Left kidney (tissue), 8 donors: ENCODE measurements at places on chromosomes 12 and 14.

GRCh38 chr12:64603183-64603841 is 7.0 kb upstream of the RASSF3 start:
- DNase-seq: no peak

DNA sequence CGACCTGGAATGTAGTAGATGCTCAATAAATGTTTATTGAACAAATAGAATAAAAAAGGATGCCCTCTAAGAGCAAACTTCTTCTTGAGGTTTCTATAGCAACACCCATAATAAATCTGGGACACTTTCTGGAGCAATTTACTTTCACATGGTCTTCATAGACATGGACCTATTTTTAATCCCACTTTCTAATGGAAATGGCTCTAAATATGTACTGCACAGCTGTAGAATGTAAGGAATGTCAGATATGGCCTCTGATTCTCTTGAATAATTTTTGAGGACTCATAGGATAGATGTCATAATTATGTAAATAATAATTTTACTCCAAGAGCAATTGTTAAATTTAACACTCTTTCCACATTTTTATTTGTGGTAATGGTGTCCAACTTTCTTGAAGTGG is 133.5 kb upstream of the DAAM1 start:
- no peak for DNase-seq

- DNase-seq: no peak
Observed at GRCh38 chr14:34027130-34027989, 76.5 kb upstream of the EGLN3 start.

- DNase-seq: peak; percentile 50
Observed at GRCh38 chr12:118189741-118190191, 53.8 kb downstream of the PEBP1 start.

DNA sequence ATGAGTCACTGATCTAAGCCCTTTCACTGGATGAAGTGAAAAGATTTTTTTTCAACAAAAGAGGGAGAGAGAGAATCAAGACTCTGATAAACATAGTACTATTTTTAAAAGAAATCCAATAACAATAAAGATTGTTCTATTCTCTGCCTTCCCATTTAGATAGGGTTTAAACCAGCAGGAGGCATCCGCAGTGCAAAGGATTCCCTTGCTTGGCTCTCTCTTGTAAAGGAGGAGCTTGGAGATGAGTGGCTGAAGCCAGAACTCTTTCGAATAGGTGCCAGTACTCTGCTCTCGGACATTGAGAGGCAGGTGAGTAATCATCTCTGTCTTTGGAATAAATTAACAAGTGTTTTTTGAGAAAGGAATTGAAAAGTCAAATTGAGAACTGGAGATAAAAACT is 124.9 kb downstream of the DERA start:
- DNase-seq: no peak

DNA sequence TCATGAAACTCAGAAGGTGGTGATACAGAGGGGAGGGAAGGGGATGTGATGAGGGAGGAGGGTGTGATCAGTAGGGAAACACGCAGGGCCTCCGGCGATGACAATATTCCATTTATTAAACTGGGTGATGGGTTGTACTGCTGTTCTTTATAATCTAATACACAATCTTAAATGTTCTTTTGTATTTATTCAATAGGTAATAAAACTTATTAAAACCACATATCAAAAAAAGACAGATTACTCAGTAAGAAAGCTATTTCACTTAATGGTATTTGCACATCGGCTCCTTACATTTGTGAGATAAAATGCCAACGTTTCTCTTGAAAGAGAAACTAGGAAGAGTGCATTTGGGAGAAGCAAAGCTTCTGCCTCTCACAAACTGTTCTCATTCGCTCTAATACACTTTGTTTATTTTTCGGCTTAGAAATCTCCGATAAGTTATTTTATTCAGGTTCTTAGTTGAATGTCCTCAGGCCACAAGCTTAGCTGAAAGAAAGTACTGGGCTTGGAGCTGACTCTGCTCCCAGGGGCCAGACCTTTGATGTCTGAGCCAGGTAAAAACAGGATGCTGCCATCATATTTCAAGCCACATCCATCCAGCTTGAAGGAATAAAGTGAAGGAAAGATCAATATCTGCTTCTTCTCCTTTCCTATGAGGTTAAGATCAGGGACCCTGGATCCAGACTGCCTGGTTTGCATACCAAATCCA is 17.5 kb downstream of the STON2 start:
- DNase-seq: no peak

DNA sequence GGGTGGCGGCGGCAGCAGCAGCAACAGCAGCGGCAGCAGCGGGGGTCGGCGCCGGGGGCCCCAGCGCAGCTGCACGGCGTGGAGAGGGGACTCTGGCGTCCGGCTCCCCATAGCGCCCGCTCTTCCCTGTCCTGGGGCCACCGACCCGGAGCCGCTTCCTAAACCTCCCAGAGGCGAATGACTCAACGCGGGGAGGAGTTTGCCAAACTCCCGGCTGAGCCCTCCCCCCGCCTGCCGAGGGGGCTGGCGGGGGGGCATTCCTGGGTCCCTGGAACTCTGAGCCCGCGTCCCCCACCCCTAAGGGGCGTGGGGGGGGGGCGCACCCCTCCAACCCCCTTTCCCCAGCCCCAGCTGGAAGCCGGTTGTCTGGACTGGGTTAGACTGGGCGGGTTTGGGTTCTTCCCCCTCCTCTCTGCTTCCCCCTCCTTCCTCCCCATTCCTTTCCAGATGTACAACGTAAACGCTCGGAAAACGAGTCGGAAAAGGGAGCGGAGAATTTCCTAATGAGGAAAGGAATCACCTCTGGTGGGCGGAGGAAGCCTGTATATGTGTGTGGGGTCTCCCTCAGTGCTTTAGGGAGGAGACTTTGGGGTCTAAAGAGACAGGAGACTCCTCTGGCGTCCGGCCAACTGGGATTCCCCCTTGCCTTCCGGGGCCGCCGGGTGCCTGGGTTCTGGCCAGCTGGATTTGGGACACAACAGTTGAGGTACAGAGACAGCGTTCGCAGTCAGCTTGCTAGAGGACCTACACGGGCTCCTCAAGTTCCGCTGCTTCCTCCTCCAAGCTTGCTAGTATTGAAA is at the start of gene ITGA5:
Gene ITGA5, minus strand, starts transcription at position 179 of the 800 bp plus-strand sequence. Its CDS starts 68 bp downstream, at position 111.
- DNase-seq: peak; percentile 60

DNA sequence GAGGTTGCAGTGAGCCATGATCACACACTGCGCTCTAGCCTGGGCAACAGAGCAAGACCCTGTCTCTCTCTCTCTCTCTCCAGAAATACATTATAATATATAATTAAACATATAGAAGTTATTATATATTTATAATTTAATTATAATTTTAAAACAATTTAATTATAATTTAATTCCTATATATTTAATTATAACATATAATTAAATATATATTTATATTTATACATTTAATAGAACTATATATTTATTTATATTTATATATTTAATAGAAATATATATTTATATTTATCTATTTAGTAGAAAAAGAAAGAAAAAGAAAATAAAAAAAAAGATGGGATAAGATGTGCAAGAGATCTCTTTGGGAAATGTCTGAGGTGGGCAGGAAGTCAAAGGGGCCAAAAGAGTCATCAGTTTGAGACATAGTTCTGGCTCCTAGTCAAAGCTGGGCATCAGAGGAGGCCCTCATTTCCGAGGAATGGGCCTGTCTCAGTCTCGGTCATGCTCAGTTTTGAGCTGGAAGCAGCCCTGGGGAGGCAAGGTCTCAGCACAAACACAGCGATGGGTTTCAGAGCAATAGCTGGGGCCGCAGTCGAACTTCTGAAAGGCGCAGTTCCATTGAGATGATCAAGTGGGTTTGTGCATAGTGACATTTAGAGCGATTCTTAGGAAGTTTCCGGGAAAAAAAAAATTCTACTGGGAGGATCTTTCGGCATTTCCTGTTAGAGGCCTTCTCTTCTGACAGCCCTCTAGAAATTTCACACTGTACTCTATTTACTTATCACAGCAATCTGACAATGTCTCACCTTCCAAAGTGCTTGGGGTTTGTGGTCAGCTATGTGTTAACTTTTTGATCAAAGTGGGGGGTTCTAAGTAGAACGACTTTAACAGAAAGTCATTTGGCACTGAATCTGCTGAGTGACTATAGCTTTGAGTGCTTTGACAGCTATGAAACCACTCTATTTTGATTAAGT is 58.7 kb upstream of the GZMB start:
- no peak for DNase-seq

DNA sequence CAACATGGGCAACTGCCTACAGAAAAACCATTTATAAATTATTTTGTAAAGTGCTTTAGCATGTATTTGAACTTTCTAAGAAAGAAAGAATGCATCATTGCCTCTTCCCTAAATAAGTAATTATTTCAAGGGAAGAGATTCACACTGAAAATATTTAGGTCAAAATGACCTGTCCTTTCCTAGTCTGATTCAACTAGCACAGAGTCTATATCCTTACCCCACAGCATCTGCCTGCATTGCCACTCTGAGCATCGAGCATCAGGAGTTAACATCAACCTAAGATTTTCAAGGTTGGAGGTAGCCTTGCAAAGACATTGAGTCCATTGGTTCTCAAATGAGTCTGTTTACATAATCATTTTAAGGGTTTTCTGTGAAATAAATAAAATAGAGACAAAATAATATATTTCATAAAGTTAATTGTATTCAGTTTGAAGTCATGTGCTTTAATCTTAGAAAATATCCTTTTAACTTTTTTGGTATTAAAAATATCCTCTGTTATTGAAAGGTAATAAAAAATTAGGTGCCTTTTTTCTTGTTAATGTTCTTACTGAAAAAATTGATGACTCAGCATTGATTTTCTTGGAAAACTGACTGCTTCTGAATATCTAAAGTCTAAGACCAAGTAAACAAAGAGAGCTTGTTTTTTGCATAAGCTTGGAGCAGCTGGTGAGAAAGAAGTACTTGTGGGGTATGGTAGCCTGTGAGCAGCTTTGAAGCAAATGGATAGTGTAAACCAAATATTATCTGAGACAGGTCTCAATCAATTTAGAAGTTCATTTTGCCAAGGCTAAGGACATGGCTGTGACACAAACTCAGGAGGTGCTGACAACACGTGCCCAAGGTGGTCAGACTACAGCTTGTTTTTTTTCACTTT is 269.0 kb upstream of the CLEC14A start:
- DNase-seq: no peak

GRCh38 chr12:52211716-52212585 is 20.1 kb upstream of the KRT80 start:
- DNase-seq: no peak

GRCh38 chr14:83483063-83483462 is 1949.4 kb upstream of the SEL1L start:
- DNase-seq: no peak

DNA sequence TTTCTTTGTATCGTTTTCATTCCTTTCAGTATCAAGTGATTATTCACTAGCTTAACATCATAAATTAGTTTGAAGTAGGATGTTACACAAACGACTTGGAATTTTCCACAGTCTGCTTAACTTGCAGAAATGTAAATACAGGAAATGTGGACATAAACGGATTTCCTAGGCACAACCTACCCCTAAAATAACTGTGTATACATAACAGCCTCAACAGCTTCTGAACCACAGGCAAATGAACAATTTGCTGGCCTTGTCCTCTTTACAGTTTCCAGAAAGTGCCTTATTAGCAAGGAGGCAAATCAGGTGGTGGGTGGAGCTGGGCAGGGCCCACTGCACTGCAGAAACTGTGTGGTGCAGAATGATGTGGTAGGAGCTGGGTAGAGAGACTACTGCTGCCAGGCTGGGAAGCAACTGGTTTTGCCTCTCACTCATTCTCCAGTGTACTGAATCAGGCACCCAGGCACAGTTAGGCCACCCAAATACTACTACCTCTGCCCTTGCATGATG is 14.1 kb downstream of the DRAM1 start:
- DNase-seq: no peak

DNA sequence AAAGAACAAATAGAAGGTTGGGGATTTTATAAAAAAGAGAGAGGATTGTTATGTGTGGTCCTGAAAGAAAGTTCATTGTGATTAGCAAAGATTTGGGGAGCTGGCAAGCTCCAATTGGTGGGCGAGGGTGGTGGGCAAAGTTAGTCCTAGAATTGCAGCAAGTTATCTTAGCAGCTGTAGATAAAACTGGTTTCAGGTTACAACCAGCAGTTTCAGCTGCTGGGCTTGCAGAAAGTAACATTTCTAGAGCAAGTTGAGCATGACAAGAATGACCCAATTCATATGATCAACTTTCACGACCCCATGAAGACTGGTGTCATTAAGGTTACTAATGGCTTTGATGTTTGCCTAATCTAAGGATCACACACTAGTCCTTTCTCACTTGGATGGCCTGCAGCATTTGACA is 177.9 kb upstream of the NUDT4 start:
- no peak for DNase-seq

- no peak for DNase-seq
Observed at GRCh38 chr12:52390739-52391617, 5.5 kb upstream of the KRT84 start.

GRCh38 chr12:22332202-22332601 is 2.3 kb downstream of the ST8SIA1 start:
- no peak for DNase-seq

DNA sequence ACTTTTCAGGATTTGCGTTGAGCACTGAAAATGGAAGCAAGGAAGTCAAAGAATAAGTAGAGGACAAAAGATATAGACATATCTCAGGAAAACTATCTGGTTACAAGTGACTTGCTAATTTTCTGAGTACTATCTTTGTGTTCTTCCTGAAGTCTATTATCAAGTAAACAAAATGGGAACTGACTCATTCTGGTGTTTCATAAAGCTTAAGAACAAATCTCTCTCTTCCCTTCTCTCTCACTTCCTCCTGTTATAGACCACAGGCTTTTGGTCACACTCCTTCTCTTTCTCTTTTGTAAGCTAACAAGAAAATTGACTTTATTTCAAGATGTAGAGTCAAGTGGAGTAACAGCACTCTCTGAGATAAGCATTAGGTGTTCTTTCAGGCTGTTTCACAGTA is 406.6 kb upstream of the SYT1 start:
- DNase-seq: no peak

DNA sequence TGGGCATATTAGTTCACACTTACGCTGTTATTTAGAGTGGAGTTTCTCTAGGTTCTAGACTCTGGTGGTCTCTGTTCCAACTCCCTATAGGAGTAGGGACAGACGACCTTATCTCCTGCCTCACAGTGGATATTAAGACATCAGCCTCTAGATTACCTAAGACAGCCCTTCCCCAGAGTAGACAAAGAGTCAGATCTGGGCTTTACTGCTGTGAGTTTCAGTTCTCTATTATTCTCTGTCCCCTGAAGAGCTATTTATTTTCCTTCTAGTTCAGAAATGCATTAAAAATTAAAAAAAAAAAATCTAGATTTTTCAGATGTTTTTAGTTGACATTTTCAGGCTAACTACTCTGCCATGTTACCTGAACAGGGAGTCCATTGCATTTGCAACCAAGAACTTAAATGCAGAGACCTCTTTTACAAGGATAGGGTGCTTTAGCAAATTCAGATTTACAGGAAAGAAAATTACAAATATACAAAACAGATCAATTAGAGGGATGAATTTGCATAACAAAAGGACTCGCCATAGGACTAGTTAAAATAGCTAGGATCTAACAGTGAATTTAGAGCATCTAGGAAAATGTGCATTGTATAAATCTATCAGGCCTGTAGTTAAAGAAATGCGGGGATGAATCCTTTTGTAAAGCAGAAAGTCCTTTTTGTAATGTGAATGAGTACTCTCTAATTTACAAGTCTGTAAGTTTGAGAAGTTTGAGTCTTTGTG is 381.4 kb downstream of the APAF1 start:
- DNase-seq: no peak

- DNase-seq: no peak
Observed at GRCh38 chr14:29475641-29476040, 452.0 kb downstream of the PRKD1 start.
